ENCODE measurements at places on chromosomes 7 and 10. TPM values are rescaled to one million over a fixed set of nuclear protein-coding genes. Genes with fewer than 3 reads are reported as not detected.

The ABCC2 gene
- 0.72 TPM for total RNA-seq

The FAM204A gene
- total RNA-seq, result 22.9 TPM

The ASIC3 gene
- total RNA-seq, result 2.2 TPM

The TMEM273 gene
- 1.4 TPM for total RNA-seq

The NOLC1 gene
- 13.7 TPM for total RNA-seq

The HYAL4 gene
- total RNA-seq, result 2.6 TPM

The CALCR gene
- total RNA-seq, result 0.48 TPM

The COL13A1 gene
- total RNA-seq, result 18.3 TPM

The EPHA1 gene
- total RNA-seq, result 0.48 TPM

The CLEC5A gene
- 10.8 TPM for total RNA-seq

The WIPF3 gene
- 7.5 TPM for total RNA-seq

The LIPJ gene
- 4.1 TPM for total RNA-seq

The GATAD1 gene
- 59.7 TPM for total RNA-seq

The KLF14 gene
- total RNA-seq, result 0.48 TPM

The GIMAP5 gene
- total RNA-seq, result 10.1 TPM

The ERCC6 gene
- total RNA-seq, result 31.8 TPM

The FHIP2A gene
- 25.3 TPM for total RNA-seq

The AGR3 gene
- total RNA-seq, result not detected

The LIPN gene
- not detected for total RNA-seq

The SCART1 gene
- 2.9 TPM for total RNA-seq

The NODAL gene
- total RNA-seq, result 4.6 TPM

The CAMK2B gene
- total RNA-seq, result not detected

The AMPH gene
- total RNA-seq, result 2.4 TPM

The RBM20 gene
- total RNA-seq, result 2.2 TPM

The SFTPD gene
- not detected for total RNA-seq

All from umbilical cord (tissue), 2 donors.